ENCODE measurements at places on chromosomes 12 and 14.
A peak's percentile ranks its signal among the peaks of the same experiment; 100 is the strongest.

DNA sequence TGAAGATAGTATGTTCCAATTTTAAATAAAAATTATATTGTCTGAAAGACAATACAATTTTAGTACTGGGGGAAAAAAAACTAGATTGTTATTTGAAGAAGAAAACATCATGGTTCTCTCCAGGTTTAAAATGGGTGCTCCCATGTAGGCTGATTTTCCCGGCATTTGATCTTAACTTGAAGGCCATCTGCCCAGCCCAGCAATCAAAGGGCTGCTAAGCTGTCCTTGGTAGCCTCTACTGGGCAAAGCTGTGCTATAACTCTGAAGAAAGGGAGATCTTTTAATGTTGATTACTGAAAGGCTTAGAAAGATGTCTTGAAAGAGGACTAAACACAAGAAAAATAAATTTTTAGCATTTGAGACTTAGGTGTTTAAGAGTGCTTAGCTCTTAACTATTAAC lies 41.4 kb downstream of the CBX5 start:
- no peak for DNase-seq

GRCh38 chr12:31288381-31288780 lies 37.6 kb downstream of the SINHCAF start:
- DNase-seq, result no peak

DNA sequence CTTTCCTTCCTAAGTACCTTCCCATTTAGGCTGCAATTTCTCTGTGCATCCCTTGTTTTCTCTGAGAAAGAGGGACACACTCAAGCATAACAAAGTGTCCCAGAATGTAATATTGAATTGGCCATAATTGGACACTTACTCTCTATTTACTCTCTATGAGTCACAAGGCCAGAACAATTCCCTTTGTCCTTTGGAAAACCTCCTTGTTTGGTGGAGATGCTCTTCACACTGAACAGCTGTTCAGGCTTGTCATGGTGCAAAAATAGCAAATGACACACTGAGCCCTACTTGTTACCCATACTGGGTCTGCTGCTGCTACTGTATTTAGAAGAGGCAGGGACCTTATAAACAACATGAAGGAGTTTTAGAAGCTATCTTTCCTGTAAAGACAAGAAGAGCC lies 1590.5 kb upstream of the TMEM132C start:
- no peak for DNase-seq

- no peak for DNase-seq
These were observed at the start of gene HOTAIR for GRCh38 chr12:53974084-53975063. Gene HOTAIR, minus strand, starts transcription at chr12:53974954.

DNA sequence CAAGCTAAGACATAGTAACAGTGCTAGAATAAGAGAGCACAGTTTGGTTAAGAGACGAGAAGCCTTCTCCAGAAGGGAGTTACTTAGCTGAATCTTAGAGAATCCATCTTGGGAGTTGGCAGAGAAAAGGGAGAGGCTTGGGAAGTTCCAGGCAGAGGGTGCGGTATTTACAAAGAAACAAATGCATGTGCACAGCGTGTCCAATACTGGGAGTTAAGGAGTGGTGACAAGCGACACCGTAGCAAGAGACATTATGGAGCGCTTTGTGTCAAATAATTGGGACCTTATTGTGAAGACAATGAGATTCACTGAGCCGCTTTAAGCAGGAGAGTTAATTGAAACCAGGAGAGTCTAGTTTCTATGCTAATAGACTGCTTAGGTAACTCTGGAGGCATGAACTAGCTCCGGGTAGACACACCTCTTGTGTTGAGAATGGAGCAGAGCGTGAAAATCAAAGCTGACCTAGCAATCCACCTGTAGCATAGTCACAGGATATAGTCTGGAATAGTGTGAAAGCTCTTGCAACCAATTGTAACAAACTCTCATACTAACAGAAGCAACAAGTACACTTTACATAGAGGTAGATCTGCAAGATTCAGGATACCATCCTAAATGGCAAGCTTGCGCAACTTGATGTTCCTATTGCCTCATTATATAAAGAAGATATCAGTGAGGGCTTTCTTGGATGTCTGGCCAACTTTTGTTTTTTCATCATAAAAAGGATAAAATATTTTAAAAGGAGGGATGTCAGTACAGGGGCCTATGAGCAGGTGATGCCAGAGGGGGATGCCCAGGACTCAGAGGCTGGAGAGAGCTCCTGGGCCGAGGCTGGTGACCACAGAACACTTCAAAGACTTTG lies 5.3 kb downstream of the ALDH1L2 start:
- no peak for DNase-seq

DNA sequence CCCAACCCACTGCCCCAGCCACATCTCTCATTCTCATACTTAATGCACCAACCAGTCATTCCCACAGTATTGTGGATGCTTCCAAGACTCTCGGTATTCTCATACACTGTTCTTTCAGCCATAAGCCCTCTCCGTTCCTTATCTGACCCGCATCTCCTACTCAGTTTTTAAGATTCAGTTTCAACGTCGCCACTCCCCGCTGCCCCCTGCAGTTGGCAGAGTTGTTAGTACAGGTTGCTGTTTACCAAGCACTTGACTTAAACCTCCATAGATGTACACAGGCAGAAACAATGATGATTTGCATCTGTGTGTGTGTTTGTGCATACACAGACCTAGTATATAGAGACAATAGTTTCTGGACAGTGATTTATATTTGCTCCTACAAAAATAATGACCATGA lies 40.2 kb downstream of the PAH start:
- no peak for DNase-seq

DNA sequence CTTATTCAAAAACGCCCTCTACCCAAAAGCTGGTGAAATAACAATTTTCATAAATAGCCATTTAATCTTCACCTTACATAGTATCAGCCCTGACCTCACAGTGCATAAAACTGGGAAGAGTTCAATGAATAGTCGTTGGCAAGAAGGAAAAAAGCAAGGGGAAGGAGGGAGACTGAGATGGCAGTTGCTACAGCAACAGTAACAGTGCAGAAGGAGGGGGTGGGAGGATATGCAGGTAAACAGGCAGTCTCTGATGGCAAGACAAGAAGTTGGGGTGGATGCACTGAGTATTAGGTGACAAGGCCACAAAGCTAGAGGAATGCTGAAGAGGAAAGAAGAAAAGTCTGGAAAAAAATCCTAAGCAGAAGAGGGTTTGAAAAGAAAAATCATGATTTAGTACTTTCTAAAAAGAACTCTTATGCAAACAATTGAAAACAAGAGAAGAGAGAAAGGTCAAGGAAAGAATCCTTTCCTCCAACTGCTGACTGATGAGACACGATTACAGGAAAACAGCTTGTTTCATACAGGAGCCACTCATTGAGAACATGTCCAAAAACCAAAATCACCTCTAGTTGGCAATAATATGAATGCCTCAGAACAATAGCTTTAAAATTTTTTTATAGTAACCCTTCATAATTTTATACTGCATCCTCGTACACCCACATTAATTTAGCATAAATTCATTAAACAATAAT lies 56.0 kb downstream of the DCAF5 start:
- no peak for DNase-seq

DNA sequence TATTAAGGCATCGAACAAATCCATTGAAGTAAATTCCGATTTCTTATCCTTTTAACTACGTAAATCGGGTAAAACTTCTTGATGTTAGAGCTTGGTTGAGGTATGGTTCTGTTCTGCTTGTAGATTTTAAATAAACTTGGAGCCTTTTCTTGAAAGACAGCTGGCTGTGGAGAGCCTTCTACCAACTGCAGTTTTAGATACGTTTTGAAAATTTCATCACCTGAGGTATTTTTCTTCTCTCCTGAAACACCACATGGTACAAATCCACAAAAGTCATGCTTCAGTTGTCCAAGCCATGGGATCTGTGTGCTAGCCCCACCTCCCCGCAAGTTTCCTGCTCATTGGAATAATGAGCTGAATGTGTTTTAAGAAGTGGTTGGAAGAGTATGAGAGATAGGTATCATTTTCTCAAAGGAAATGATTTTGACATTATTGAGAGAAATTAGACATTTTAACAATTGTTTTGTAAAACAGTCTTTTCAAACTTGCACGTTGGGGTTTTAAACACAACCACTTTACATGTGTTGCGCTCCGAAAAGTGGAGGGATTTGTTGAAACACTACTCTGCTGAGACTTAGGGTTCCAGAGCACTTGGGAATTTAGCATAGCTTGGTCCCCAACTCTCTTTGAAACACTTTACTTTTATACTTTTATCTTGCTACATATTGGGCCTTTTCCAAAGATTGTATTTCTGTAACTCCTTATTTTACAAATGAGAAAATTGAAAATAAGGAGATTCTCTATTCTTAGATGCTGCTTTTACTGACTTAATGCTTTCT lies 1.4 kb downstream of the PPM1A start:
- DNase-seq, result no peak

DNA sequence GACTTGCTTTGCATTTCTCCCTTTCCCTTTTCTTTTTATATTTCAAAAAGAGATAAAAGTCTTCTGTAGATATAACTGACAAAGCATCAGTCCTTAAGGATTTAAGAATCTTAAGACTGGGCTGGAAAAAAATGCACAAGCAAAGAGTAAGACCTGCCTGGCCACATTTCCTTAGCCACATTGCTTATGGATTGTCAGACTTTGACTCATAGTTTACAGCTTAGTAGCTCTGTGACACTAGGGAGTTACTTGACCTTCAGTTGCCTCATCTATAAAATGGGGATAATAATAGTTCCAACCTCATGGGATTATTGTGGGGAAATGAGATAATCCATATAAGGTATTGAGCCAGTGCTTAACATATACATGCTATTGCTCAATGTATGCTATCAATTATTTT lies 66.4 kb upstream of the STK38L start:
- DNase-seq, result no peak

DNA sequence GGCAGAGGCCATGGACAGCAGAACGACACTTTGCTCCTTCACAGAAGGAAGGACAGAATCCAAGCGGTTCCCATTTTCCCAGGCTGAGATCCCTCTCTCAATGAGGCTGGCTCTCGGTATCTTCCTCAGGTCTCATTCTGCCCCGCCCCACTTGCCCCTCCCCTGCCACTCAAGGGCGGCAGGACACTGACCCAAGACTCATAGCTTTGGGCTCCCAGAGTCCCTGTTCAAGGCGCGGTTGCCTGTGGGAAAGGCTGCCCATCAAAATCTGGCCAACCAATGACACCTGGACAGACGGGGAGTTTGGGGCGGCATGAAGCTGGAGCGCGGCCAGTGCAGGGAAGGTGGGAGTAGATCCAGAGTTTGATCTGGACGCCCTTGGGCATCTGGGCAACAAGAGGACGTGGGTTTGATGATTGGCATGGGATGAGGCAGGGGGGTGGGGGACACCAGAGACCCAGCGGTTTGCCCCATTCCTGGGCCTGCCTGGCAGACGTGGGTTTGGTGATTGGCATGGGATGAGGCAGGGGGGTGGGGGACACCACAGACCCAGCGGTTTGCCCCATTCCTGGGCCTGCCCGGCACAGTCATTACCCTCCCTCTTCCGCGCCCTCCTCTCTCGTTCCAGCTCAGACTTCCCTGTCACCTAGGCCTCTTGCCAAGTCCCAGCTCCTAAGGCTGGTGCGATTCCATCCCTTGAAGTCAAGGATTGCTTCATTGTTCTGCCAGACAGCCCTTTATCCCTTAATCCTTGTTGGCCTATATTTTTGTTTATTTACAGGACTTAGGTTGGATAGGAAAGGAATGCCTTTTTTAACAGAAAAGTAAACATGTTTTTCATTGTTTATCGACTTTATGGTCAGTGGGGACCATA lies 92.1 kb downstream of the NINJ2 start:
- DNase-seq, result peak; percentile 74

DNA sequence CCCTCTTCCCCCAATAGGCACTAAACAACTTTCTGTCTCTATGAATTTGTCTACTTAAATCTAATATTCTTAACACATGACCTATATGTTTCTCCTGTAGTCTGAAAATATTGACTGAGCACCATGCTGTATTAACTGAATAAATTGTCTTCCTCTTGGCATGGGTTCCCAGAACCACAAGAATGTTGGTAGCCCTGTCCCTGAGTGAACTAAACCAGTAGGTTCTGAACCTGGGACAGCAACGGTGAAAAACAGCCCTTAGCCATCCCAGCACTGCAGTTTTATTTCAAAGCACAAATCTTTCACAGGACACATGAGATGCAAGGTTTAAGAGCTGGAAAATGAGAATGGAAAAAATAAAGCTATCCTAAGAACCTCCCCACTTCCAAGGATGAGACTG lies 20.4 kb upstream of the HSP90B1 start:
- no peak for DNase-seq

GRCh38 chr14:58778202-58778601 lies 140.4 kb downstream of the DACT1 start:
- DNase-seq, result no peak

- DNase-seq, result no peak
These were observed 37.8 kb upstream of the DDHD1 start for GRCh38 chr14:53190938-53191337.

- DNase-seq, result no peak
These were observed 883.0 kb upstream of the FLRT2 start for GRCh38 chr14:84646786-84647500.

GRCh38 chr14:100677152-100677551 lies 49.5 kb upstream of the DLK1 start:
- DNase-seq, result no peak

GRCh38 chr12:66438601-66439000 lies 136.3 kb downstream of the HELB start:
- no peak for DNase-seq

- DNase-seq, result no peak
These were observed 12.1 kb downstream of the SYNE3 start for GRCh38 chr14:95504135-95505029.

GRCh38 chr14:91383439-91383838 lies 34.2 kb downstream of the CCDC88C start:
- DNase-seq, result no peak

- DNase-seq, result no peak
These were observed 396.6 kb downstream of the NRXN3 start for GRCh38 chr14:78566859-78567172.

- DNase-seq, result no peak
These were observed 32.7 kb upstream of the PELI2 start for GRCh38 chr14:56085471-56085870.

- DNase-seq, result no peak
These were observed 30.1 kb upstream of the TSPAN11 start for GRCh38 chr12:30896461-30896860.

DNA sequence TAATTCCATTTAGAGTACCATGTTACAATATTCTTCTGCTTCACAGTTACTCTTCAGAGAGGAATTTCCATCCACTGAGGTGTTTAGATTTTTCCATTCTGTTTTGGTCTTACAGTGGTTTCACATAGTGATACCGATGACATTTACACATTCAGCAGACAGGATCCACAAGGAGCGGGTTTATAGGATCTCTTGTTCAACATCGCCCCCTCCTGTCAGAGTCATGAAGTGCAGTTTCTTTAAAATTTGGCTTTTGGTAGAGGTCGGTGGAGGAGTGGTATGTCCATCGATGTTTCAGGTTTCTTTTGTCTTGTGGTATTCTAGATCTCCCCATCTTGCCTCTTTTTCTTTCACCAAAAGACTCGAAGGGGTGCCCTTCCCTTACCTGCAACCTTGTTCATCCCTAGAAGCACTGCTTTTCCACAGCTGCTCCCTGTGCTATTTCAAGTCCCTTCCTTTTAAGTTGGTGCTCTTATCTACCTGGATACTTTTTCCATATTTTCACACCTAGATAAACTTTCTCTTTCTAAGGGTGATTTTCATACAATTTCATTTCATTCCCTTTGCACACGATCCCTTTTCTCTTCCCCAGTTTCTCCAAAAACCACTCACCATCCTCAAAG lies 181.3 kb downstream of the ITPR2 start:
- peak; percentile 35 for DNase-seq

GRCh38 chr12:49264466-49264872 lies 413 bp upstream of the TUBA1C start:
- no peak for DNase-seq

- DNase-seq, result no peak
These were observed 1125.7 kb upstream of the FLRT2 start for GRCh38 chr14:84404246-84404645.
